ENCODE measurements at places on chromosomes 6 and 20. TPM values are rescaled to one million over a fixed set of nuclear protein-coding genes. Genes with fewer than 3 reads are reported as not detected.

The SIRPD gene
- not detected for polyA plus RNA-seq

- DNase-seq = no peak
These were observed 4.1 kb downstream of the SPTLC3 start for GRCh38 chr20:13012886-13013285.

The SPATA25 gene
- 10.3 TPM for polyA plus RNA-seq

- DNase-seq = no peak
These were observed 553.0 kb downstream of the CD109 start for GRCh38 chr6:74248966-74249365.

DNA sequence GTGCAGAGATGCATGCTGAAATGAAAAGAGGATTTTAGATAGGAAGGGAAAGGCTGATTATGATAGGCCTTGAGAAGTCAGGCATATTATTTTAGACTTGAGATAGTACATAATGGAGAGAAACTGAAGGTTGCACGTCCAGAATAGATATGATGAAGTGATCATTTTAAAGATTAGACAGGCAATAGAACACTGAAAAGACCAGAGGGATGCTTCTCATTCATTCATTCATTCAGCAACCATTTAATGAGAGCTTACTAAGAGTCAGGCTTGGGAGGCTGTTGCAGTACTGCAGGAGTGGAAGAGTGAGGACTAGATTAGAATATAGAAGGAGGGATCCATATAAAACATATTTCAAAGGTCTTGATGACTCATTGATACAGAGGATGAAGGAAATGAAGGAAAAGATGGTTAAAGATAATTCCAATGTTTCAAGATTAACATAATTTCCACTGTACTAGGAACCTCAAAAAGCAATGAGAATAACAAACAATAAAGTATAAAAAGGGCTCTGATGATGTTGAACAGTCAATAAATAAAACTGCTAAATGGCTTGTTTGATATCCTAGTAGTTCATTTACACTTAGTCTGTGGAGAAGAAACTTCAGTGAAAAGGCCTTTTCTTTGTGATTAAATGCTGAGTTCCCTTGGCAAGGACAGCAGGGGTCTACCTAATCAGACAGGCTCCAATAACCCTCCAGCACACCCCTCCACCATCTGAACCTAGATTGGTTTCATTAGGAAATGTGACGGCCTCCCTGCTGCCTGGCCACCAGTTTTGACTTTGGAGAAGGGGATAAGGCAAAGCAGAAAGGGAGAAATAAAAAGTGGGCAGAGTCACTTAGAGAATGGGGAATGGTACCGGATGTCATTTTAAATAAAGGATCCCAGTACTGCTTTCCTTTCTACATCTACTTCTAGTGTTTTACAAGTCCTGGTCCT, 5.3 kb upstream of the FBXO9 start:
- DNase-seq = no peak

The IL17F gene
- not detected for polyA plus RNA-seq

- DNase-seq = no peak
These were observed 134.1 kb downstream of the LCA5 start for GRCh38 chr6:79403086-79403485.

- no peak for DNase-seq
These were observed 197.8 kb downstream of the TMEM242 start for GRCh38 chr6:157125531-157125930.

GRCh38 chr20:36634342-36634741, 11.7 kb downstream of the SLA2 start:
- DNase-seq = no peak

The F13A1 gene
- 27.4 TPM for polyA plus RNA-seq

The LY6G6D gene
- 0.47 TPM for polyA plus RNA-seq

GRCh38 chr6:3573670-3574069, 116.8 kb upstream of the SLC22A23 start:
- DNase-seq = no peak
